ENCODE measurements at places on chromosomes 12 and 14.

DNA sequence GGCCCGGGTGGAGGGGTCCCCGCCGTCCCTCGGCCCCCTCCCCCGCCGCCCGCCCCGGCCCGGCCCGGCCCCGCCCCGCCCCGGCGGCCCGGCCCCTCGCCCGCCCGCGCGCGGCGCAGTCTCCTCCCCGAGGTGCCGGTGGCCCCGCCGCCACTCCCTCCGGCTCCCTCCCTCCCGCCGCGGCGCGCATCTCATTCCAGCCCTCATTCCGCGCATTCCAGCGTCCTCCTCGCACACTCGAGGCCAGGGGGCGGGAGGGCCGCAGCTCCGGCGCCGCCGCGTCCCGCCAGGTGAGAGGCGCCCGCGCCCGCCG lies at the start of gene TEAD4:
Gene TEAD4 (plus strand): TSS at position 206 of the 313 bp plus-strand sequence.
- DNase-seq: no peak

DNA sequence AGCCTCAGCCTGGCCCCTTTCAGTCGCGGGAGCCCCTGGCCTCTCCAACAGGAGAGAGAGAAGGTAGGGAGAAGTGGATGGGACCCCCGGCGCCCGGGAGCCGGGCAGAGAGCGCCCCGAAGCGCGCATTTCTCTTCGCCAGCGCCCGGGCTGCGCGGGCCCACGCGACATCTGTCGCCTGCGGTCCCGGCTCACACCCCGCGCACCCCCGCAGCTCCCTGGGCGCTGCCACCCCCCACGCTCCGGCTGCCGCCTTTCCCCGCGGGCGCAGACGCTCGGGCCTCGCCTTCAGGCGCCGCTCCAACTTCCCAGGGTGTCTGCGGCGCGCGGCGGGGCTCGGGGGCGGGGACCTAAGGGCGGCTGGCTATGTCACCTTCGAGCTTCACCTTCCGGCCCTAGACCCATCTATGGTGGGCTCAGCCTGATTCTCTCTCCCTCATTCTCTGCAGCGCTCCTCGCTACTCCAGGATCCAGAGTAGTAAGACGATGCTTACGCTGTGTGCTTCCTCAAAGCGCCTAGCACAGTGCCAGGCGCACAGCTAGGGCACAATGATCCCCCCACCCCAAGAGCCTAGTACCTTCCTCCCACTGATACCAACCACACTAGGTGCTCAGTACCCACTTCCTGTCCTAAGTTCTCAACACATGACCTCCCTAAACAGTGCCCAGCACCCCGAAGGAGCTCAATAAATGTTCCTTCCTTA lies 1.6 kb downstream of the HRK start:
- DNase-seq: no peak

GRCh38 chr12:12562016-12562483 lies 613 bp downstream of the DUSP16 start:
- peak; percentile 29 for DNase-seq

- DNase-seq: no peak
Observed at GRCh38 chr14:76762411-76763095, 1.3 kb downstream of the VASH1 start.

- no peak for DNase-seq
Observed at GRCh38 chr12:9925705-9926393, 6.3 kb downstream of the CLEC2A start.

- DNase-seq: no peak
Observed at GRCh38 chr14:27190296-27190695, 592.5 kb upstream of the NOVA1 start.

DNA sequence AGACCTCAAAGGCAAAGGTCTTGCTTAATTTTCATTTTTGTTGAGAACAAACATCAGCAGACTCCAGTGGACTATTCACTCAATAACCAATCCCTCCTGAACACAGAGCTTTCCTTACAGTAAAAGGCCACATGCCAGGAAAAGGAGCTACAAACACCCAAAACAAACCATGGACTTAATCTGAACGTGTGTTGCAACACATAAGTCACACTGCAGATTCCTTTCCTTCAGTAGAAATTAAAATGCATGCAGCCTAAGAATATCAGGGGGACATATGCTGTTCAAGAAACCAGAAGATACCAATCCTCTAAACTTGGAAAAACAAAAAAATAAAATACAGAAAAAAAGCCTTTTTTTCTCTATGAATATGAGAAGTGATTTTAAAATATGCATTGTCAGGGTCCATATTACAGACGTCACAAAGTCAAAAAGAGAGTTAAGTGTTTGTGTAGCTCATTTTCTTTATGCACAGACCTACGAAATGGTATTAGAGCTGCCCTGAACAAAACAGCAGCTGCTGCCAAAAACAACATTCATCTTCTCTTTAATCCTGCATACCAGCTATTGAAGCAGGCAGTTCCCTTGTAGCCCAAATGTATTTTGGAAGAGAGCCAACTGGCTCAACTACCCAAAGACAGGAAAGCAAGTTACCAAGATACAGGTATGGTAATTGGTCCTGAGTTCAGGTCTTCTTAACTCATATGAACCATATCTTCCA lies 26.2 kb downstream of the KITLG start:
- DNase-seq: no peak

- no peak for DNase-seq
Observed at GRCh38 chr12:22759769-22760674, 135.1 kb downstream of the ETNK1 start.

DNA sequence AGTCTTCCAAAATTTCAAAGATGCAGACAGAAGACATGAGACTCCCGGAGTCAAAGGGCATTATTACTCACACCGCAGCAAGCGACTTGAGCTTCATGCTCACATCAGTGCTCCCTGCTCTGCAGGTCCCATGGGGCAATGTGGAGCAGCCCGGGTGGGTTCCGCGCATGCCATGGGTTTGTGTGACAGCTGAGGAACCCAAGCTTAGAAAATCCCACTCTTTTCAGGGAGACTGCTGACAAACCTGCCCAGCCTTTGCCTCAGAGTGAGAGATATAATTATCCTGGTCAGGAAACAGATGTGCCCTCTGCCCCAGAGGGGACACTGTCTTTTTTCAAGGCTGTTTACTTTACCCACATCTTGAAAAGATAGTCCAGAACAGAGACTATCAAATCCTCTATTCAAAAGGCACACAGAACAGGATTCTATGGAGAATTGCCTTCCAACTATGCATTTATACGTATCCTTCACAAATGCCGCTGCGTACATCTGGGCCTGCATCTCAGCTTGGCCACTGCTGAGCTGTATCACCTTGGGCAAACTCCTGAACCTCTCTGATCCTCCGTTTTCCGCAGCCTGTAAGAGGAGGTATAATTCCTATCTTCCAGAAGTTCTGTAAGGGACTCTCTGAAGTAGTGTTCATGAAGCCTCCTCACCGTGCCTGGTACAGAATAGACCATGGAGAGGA lies 16.0 kb downstream of the C14orf132 start:
- no peak for DNase-seq

- no peak for DNase-seq
Observed at GRCh38 chr14:78414172-78414571, 244.0 kb downstream of the NRXN3 start.

DNA sequence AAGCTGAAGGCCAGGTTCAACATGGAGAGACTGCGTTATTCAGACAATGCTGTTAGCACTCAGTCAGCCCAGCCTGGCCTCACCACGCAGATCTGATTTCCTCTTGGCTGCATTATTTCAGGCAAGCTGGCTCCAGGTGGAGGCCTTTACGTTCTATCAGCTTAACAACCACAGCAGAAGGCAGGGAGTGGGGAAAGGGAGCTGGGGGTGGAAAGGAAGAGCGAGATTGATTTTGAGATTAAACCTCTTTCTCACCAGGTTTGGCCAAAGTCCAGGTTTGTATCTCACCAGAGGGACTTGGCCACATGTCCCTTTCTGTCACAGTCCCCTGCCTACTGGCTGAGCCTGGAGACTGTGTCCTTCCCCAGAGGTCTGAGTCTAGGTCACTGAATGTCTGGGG lies 543.7 kb upstream of the TMEM132C start:
- DNase-seq: no peak

DNA sequence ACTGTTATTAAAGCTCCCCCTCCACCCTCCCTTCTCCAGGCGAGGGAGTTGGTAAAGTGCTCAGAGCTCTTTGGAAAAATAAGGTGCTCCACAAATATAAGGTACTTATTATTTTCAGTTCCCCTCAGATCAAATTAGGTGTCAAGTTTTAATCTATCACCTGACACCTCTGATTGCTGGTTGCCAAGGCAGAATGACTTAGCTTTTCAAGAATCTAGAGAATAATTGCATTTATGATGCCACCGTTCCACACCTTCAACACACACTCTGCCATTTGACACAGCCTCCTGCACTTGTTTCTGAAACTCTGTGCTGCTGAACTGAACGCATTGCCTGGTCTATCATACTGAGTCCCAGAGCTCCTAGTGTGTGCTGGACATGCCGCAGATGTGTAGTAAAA lies 128.6 kb downstream of the CRACR2A start:
- DNase-seq: no peak

GRCh38 chr14:88325883-88326282 lies 2.8 kb upstream of the KCNK10 start:
- DNase-seq: no peak

- no peak for DNase-seq
Observed at GRCh38 chr14:102911991-102912761, 10.3 kb upstream of the AMN start.

DNA sequence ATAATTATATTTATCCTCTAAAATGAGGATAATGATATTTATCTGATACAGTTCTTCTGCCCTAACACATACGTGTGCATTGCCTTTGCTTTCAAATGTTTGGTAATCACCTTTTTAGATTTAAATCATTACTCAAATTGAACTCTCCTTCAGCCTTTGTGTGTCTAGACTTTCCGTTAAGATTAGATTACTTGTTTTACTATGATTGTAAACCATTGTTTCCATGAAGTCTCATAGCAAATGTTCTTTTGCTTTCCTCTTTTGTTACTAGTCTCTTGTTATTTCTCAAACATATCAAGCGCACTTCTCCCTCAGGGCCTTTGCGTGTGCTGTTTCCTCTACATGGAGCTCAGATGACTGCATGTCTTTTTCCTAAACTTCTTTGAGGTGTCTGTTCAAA lies 63.7 kb downstream of the ETV6 start:
- no peak for DNase-seq

GRCh38 chr12:115398311-115398781 lies 714.4 kb upstream of the TBX3 start:
- no peak for DNase-seq

DNA sequence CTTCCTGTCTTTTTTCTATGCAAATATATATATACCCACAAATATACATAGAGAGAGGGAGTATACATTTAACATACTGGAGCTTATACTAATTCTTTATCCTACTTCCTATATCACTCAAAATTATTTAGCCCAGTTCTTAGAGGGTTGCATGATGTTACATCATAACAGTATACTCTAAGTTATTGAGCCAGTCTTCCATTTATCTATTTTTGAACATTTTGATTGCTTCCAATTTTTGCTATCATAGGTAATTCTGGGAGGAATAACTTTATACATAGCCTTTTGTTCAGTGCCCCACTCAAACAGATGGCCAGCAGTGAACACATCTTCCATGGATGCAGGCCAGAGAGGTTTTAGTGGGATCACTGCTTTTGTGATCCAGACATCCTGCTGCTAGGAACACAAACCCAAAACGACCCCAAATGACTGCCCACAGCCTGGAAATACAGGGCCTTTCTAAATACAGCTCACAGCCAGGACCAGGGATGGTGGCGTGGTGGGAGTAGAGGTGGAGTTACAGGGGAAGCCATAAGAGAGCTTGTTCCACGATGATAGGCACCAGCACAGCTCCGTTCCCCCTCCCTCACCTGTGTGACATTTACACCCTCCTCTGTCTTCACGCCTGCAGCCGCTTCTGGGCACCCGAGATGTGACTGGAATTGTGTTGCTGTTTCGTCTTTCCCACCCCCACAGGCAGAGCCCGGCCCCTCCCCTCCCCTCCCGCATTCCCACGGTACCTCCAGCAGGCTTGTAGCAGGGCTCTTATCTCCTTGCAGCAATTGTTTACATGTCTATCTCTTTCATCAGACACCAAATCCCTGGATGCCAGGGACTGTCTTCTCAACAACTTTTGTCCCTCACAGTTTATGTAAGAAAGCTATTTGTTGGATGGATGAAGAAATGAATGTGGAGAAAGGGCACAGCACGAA lies 30.7 kb upstream of the HDAC7 start:
- no peak for DNase-seq

DNA sequence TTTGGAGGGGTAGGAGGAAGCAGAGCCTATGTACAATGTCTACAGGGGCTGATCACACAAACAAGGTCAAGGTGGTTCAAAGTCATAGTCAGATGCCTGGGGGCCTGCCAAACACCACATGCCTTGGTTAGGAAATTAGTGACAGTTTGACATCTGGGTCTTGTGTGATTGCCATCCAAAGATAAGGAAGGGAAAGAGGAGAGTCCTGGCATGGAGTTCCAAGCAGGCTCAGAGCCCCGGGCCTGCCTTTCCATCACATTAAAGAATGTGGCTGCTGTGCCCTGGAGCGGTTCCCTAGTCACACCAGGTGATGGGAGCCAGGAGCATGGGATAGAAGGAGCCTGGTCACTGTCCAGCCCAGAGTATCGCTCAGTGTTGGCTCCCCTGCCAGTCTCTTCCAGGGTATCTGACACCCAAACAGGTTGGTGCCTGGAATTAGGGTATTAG lies 53.6 kb upstream of the BCL2L14 start:
- DNase-seq: no peak

GRCh38 chr12:68189821-68190242 lies 30.3 kb upstream of the IFNG start:
- no peak for DNase-seq

DNA sequence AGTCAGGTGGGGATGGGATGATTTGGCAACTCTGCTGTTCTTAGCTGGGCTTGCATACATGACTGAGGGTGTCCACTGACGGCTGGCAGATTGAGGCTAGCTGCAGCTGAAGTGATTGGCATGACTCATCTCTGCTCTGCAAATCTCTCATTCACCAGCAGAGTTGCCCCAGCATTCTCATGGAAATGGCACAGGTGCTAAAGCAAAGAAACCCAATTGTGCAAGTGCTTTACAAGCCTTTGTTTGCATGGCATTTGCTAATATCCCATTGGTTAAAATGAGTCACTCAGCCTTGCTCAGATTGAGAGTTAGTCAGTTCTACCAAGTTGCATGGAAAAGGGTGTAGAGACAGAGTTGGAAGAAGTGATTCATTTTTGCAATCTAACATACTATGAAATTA lies 389.7 kb upstream of the FAR2 start:
- no peak for DNase-seq

DNA sequence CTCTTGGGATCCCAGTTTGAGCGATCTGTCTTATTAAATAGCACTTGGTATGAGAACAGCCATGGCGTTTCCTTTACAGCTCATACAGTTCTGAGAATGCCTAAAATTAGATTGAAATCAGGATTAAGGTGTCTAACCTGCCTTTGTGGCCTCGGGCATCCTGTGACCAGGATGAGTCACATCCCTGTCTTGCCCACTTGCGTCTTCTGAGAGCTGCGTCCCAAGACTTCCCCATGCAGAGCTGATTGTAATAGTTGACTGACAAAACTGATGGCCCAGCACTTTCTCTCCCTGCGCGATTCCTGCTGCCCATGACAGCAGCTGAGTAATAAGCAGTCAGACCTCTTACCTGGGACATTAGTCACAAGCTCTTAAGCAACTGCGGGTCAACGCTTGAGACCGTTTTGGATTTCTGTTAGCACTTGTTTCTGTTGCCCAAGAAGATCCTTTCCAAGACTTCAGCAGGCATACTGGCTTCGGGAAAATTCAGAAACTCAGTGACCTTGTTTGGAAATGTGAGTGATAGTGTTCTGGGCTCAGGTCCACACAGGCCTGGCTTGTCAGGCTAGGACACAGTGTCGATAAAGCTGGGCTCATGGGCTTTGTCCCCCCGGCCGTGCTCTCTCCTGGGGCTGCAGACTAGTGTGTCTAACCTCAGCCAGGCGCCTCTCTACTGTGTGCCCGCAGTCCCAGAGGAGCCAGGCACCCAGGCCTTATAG lies 169.9 kb upstream of the HIF1A start:
- DNase-seq: peak; percentile 16

GRCh38 chr14:81521356-81521755 lies 12.3 kb downstream of the SEL1L start:
- DNase-seq: no peak
